Activated CD4-positive, alpha-beta T cell treated with anti-CD3 and anti-CD28 coated beads, Interleukin-2, amount 50 U/mL, for 16 hours (primary cell): ENCODE measurements at places on chromosomes 6 and 20.

GRCh38 chr6:6191476-6191875 is 129.0 kb downstream of the F13A1 start:
- DNase-seq = no peak

- no peak for DNase-seq
Measured at GRCh38 chr20:57650266-57650665, 30.0 kb upstream of the ZBP1 start.

- DNase-seq = no peak
Measured at GRCh38 chr6:149264629-149265028, 52.9 kb upstream of the TAB2 start.

DNA sequence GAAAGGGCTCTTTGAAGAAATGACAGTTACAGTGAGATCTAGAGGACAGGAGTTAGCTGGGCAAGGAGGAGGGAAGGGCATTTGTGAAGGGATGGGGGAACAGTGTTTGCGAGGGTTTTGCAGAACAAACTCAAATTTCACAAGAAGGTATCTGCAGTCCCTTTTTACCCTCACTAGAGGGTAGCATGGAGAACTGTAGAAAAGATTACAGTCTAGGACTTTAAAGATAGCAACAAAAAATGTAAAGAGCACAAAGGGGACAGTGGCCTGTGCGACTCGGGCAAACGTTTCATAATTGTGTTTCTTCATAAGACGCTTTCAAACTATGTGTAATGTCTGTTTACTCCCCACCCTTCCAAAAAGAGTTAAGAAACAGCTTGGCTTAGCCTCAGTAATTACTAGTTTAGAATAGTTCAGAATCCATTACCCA is 21.2 kb upstream of the ASXL1 start:
- peak; percentile 49 for DNase-seq

GRCh38 chr20:63167918-63168520 is 47.9 kb downstream of the YTHDF1 start:
- DNase-seq = no peak
